ENCODE measurements at places on chromosomes 11 and 22.
A peak's percentile ranks its signal among the peaks of the same experiment; 100 is the strongest.

DNA sequence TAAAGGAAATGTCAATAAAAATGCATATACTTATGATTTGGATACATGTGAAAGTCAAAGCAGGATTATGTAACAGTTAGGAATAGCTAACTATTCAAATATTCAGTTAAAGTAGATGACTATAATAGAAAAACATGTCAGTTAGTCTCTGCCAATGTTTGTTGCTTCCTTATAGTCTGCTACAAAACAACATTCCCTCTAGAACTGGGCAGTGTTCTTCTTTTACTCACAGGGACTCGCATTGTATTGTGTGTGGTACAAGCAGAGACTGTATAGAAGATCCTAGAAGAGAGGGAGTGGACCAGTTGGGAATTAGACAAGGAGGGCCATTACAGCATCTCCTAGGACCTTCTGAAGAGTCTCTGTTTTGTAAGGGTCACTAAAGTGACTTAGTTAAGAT is 10.6 kb downstream of the ACAT1 start:
- no peak for DNase-seq

DNA sequence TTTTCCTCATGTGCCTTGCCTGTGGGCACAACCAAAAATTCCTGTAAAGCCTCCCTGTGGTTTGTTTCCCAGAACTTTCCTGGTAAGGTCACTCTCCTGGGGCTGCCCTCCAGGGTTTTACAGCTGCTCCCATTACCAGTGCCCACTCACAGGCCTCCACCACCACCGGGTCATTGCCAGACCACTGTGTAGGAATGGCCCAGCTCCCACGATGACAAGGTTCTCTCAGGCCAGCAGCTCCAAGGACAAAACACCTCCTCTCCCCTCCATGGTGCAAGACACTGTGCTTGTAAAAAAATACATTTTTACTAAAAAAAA is 96.1 kb upstream of the AKIP1 start:
- no peak for DNase-seq

DNA sequence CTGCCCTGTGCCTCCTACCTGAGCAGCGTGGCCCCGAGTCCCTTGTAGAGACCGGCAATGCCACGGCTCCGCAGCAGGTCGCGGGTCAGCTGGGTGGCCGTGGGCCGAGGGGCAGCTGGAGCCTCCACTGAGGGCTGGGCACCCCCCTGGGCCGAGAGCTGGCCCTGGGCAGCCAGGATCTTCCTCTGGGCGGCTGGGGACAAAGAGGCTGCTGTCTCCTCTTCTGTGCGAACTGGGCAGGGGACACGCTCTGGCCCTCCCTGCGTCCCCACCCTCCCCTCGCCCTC is 2.6 kb upstream of the CEND1 start:
- DNase-seq, result no peak

DNA sequence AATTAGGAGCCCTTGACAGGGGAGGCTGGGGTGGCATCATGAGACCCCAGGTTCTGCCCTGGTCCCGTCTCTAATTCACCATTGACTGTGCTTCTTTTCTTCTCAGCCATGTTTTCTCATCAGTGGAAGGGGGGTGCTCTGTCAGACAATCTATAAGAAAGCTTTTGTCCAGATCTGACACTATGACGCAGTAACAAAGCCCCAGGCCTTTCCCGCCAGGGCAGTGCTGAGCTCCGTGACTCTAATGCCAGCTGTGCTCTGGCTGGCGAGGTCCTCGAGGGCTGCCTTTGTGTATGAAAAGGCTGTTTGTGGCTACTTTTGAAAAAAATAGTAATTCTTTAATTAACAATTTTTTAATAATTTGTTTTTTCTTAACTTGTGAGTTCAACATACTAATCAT is 3.2 kb downstream of the CD6 start:
- DNase-seq, result no peak

DNA sequence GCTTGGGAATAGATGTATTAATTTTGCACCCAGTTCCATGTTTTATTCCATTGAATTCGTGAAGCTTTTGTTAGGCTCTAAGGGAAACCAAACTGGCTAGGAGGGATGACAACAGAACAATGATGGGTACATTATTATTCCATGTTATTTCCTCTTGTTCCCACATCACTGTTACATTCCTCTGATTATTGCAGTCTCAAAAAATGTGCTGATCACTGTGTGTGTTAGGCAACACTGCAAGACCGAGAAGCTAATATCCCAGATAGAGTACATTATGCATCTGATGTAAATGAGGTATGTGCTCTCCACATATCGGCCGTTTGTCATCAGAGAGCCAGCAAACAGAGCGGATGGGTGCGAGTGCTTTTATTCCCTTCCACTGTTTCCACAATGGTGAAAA is 327.9 kb downstream of the SOX6 start:
- no peak for DNase-seq

GRCh38 chr11:8047382-8047781 is 33.6 kb upstream of the TUB start:
- DNase-seq, result no peak

GRCh38 chr22:23401111-23401909 is 178.8 kb downstream of the IGLL1 start:
- DNase-seq, result no peak

- DNase-seq, result no peak
Observed at GRCh38 chr11:32178692-32179091, 87.8 kb downstream of the RCN1 start.

GRCh38 chr11:75158241-75158640 is 7.3 kb downstream of the SLCO2B1 start:
- no peak for DNase-seq

DNA sequence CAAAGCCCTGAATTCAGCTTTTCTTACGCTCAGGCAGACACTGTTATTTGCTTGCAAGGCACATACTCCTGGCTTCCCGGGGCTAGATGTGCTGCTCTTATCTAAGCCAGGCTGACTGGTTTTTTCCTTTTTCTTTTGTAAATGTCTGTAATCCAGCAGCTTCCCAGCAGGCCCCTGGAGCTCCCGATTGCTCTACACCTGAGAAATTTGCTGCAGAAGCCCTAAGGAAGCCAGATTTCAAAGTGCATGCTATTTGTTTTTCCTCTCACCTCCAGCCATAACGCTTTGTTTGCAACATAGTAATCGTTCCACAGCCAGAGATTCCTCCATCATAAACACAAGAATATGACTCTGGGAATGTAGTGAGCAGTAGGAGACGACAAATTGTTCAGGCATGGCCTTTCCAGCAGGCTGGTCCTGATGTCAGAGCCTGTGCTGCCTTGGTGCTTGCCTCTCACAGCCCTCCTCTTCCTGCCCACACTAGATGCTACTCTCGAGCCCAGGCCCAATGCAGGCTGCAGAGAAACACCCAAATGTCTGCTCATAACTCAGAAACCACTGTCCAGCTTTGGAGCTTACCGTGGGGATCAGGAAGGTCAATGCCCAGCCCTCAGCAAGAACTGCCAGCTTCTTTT is 54.7 kb upstream of the SLC6A5 start:
- DNase-seq, result no peak

DNA sequence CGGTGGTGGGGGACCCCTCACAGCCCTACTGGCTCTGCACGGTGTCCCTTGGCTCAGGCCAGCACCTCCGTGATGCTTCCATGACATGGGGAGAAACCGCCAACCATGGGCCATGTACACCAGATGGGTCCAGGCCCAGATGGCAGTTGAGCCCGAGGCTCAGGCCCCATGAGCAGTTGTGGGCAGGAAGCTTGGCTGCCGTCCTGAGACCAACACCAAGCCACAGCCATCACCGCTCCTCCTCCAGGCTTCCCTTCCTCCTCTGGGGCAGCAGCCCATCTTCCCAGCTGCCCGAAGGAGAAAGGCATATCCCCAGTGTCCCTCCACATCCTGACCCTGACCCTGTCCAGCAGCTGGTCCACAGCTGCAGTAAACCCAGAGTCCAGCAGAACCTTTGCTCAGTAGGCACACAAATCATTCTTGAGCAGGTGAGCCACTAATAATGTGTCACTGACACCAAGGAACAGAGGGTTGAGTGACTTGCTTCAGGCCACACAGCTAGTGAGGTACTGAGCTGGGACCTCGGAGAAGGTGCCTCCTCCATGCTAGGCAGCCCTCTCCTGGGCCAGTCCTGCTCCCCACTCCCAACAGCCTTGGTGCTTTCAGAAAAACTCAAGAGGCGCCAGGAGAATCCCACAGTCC is 204.9 kb downstream of the CTTN start:
- DNase-seq, result no peak

GRCh38 chr11:93295921-93296575 is 34.5 kb upstream of the DEUP1 start:
- no peak for DNase-seq

DNA sequence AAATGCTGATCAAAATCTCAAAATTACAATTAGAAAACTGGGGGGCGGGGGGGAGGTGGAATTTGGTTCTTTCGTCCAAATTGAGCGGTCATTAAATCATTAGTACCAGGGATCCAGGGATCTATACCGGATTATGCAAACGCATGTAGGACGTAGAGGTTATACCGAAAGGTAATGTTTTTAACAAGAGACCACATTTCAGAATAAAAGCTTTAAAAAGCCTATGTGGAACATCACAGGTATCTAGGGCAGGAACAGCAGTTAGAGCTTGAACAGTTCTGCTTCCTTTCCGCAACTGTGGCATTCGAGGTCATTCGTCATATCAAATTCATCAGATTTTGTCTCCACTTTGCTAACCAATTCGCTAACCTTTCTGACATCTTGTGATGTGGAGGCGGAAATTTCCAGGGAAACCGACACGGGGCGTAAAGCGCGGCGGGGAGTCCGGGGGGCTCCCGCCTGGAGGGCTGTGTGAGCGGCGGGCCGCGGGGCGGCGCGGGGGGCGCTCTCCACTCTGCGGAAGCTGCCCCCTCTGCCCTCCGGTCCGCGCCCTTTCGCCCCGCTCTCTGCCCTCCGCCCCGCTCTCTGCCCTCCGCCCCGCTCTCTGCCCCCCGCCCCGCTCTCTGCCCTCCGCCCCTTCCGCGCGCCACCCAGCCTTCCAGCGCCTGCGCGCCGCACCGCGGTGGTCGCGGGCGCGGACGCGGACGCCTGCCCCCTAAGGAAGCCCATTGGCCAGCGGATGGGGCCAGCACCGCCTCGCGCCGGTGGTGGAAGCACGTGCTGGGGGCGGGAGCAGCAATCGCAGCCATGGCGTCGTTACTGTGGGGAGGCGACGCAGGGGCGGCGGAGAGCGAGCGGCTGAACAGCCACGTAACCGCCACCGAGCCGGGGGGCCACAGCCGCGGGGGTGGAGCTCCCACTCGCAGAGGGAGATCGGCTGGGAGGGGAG is at the start of gene DDX25:
Gene DDX25 (plus strand): TSS at position 798 of the 949 bp plus-strand sequence. CDS start 10 bp downstream, at position 808.
- DNase-seq, result peak; percentile 41

GRCh38 chr11:47915783-47916182 is 64.6 kb upstream of the PTPRJ start:
- DNase-seq, result no peak

GRCh38 chr11:22477312-22477711 is 139.1 kb downstream of the SLC17A6 start:
- no peak for DNase-seq

- DNase-seq, result no peak
Observed at GRCh38 chr11:9109858-9110731, 18.7 kb upstream of the SCUBE2 start.

GRCh38 chr11:67160872-67161783 is 42.1 kb downstream of the KDM2A start:
- DNase-seq, result no peak

DNA sequence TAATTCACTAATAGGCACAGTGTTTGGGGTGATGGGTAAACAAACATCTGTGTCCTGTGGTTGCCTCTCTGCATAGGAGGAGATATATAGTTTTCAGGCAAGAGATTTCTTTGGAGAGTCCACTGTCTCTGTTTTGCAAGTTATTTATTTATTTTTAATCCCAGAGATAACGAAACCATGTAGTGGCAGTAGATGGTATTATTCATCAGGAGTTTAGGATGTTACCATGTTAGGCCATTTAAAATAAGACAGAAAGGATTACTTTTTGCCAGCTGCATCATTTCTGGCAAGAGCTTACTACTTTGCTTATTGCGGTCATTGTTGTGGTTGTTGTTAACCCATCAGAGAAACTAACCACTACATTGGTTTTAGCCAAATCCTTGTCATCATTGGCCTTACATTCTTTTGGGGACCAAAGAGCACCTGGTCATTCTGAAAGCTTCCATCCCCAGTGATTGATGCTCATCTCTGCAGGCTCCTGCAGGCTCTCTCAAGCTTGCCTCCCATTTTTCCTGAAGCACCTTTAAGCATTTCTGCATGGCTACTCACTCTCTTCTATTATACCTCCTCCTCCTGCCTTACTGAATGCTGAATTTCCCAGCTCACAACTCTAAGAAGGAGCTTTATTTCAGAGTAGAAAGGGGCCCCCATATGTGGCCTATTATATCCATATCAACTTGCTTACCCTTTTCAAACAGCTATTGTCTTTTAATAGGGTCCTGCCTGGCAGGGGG is 84.4 kb downstream of the CSTPP1 start:
- no peak for DNase-seq

GRCh38 chr22:35380537-35381423 is at the start of gene HMOX1:
HMOX1 (plus strand) TSS chr22:35381096; CDS start chr22:35381174, 78 bp downstream.
- DNase-seq, result peak; percentile 65

DNA sequence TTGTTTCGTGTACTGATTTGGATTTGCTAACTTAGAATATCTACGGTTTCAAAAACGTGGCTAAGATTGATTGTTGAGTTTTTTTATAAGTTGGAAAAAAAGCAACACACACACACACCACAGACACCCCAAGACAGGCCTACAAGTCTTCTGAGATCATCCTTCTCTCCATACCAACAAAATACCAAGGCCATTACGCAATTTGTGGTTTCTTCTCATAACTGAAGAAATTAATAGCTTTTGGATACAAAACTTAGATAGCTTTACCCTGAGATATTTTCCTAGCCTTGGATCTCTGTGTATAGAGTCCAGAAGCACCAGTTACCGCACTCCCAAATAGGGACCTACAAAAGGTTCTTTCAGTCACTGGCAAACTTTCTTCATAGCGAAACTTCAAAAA is 113.6 kb downstream of the SIK3 start:
- no peak for DNase-seq

GRCh38 chr11:118437208-118438125 is 1.2 kb downstream of the KMT2A start:
- peak; percentile 63 for DNase-seq

DNA sequence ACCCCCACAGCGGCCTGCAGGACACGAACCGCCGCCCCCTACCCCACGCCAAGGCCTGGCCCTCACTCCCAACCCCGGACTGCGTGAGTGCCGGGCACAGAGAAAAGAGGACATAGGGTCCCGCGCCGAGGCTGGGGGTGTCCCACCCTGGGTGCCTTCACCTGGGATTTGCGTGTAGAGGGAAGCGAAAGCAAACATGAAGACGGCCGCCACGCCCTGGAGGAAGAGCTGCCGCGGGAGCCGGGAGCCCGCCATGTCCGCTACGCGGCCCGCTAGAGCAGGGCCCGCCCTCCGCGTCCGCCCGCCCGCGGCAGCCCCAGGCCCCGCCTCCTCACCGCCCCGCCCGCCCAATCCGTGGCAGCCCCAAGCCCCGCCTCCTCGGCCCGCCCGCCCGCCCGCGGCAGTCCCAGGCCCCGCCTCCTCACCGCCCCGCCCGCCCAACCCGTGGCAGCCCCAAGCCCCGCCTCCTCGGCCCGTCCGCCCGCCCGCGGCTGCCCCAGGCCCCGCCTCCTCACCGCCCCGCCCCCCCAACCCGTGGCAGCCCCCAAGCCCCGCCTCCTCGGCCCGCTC is at the start of gene LMF2:
Gene LMF2 (minus strand): TSS at position 282 of the 570 bp plus-strand sequence. CDS start 27 bp downstream, at position 255.
- DNase-seq, result peak; percentile 96

All from stimulated activated naive CD8-positive, alpha-beta T cell treated with anti-CD3 and anti-CD28 coated beads, Interleukin-15, Interleukin-2, amounts not matched to agents 100 U/mL and 50 U/mL, for 24 hours (primary cell).